Activated CD4-positive, alpha-beta T cell treated with anti-CD3 and anti-CD28 coated beads, Interleukin-2, Interleukin-6, amounts not matched to agents 100 ng/mL and 50 ng/mL, durations not matched to agents 16 hours and 8 hours (primary cell): ENCODE measurements at places on chromosomes 1 and 21.

DNA sequence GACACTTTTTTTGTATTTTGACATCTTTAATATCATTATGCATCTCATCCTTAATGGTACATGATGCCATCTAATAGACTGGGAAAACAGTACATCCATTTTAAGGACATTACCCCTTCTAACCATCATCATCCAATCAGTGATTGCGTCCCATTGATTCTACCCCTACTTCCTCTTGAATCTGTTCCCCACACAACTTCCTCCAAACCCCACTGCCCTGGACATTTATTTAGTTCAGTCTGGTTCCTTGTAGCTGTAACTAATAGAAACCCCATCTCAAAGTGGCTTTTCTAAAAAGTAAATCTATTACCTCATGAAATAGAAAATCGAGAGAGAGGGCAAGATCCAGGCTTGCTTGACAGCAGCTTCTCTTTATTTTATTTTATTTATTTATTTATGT lies 2.1 kb upstream of the ITLN1 start:
- no peak for DNase-seq

DNA sequence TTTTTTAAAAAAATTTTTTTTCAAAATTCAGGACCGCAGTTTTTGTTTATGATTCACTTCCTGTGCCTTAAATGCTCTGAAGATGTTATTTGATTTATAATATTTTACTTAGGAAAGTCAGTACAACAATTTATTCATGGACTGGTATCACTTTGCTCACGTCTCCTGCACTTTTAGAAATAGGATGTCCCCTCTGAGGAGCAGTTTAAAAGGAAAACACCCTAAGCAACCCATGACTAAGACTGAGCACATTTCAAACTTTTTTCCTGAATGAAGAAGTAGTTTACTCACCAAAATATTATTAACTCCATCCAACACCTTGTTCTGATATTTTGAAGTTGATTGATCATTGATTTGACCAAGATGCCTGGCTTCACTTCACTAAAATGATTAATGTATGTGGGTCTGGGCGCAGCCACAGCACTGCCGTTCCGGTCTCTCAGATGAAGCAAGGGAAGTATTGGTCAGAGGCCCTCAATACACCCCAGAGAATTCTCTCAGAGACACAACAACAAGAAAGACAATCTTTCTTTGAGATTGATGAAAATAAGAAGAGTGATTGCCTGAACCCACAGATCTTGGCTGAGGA lies 223.9 kb downstream of the TGFB2 start:
- DNase-seq = no peak

DNA sequence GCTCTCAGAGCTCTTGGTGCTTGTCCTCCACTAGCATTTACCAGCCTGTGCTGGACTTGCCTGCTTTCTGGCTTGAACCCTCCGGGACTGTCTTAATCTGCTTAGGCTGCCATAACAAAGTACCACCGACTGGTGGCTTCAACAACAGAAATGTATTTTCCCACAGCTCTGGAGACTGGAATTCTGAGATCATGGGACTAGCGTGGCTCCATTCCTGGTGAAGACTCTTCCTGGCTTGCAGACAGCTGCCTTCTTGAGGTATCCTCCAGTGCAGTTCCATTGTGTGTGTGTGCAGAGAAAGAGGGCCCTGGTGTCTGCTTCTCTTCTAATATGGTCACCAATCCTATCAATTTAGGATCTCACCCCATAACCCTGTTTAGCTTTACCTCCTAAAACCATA lies 22.0 kb upstream of the RCAN1 start:
- no peak for DNase-seq

DNA sequence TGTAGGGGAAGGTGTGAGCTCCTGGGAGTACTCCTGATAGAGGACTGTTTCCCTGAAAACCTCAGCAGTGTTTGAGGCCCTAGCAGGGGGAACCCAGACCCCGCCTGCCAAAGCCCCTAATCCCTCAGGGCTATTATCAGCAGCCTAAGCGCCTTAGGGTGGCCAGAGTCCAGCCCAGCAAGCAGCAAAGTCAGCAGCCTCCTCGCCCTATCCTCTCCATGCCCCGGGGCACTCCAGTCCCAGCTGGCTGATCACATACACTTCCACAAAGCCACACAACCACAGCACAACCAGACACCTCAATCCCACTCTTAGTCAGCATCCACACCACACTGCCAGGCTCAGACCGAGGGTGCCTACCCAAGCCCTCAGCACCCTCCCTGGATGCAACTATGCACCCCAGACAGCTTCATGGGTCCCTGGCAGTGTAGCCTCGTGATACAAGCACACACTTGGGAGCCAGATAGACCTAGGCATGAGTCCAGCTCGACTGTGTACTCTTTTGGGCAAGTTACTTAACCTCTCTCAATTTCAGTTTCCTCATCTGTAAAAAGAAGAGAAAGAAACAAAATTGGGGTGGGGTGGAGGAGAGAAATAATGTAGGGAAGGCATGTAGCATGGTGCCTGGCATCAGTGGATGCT lies 7.1 kb downstream of the IGSF9 start:
- DNase-seq = peak; percentile 48

DNA sequence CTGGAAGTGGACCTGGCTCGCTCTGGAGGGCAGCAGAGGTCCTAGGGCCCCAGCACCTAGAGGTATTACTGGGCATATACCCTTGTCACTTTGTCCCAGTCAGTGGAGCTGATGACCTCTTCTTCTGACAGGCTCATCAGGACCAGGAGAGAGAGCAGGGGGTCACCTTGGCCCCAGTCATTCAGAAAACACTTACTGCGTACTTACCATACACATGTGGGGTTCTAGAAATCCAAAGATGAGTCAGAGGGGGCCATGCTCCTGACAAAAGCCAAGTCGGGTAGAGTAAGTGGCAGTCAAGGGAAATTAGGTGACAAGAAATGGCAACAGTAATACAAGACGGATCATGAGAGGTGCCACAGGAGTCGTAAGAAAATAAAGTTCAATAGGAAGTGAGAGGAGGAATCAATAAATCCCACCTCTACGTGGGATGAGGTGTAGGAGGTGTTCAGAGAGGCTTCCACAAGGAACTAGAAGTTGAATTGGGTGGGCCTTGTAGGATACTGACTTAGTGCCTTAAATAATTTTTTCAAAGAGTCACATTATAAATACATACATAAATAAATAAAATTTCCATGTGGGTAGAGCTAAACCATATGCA lies 6.8 kb downstream of the KCNC4 start:
- DNase-seq = peak; percentile 78
